ENCODE measurements at places on chromosomes 12 and 14.
A peak's percentile ranks its signal among the peaks of the same experiment; 100 is the strongest.

- DNase-seq, result no peak
Measured at GRCh38 chr14:68417009-68417650, 375.7 kb downstream of the ZFP36L1 start.

GRCh38 chr12:44654646-44655639 lies 221.2 kb downstream of the NELL2 start:
- DNase-seq, result no peak

- no peak for DNase-seq
Measured at GRCh38 chr12:3014641-3015040, 55.4 kb downstream of the TEAD4 start.

- no peak for DNase-seq
Measured at GRCh38 chr14:49164074-49164473, 422.1 kb downstream of the RPS29 start.

DNA sequence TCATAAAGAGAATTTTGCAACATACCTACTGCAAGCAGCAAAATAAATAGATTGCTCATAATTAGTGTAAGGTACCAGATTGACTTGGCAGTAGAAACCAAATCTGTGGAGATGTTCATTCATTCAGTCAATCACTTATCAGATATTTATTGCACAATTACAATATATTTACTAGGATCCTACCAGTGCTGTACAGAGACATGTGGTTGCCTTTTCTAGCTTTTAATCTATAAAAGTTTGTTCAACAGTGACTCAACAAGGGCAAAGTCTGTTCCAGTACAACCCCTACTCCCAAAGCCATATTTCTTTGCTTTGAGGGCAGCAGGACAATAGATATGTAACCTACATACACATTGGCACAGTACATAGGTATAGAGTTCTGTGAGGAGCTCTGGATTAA lies 27.3 kb downstream of the ABCD2 start:
- no peak for DNase-seq

GRCh38 chr14:101198398-101199027 lies 295.0 kb upstream of the RTL1 start:
- no peak for DNase-seq

DNA sequence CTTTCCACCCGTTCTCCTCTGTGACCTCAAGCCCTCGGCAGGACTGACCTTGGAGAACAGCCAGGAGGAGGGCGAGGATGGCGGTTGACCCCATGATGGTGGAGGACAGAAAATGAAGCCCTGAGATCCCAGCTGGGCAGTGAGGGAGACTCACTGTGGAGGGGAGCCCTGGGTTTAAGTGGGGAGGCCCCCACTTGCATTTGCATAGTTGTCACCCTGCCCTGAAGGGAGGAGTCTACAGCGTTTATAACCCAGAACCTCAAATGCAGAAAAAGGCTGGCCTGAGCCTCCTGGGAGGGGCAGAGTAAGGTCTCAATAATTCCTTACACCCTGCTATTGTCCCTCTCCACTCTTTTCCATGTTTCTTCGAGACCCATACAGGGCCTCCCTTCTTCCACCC lies 1052.7 kb downstream of the TMEM121 start:
- DNase-seq, result no peak

DNA sequence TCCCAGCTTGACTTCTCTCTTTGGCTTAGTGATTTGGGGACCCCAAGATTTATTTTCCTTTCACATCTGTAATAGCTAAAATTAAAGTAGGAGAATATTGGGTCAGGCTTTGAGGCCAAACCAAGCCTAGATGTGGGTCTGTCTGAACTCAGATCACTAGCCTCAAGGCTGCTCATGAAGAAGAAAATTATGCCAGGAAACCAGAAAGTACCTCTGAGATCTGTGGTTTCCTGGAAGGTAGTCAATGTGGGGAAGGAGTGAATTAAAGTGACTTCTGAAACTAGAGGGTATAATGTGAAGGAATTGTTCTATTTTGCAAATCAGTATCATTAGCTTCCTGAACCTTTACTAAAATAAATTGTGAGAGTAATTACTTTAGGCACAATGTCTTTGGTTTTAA lies 13.4 kb upstream of the CLEC12A start:
- no peak for DNase-seq

- DNase-seq, result peak; percentile 63
Measured at GRCh38 chr12:11508699-11509098, 113.3 kb upstream of the PRB2 start.

GRCh38 chr12:52245259-52245961 lies 12.4 kb downstream of the KRT7 start:
- DNase-seq, result peak; percentile 41

- DNase-seq, result no peak
Measured at GRCh38 chr12:53747095-53747494, 4.7 kb downstream of the CISTR start.

DNA sequence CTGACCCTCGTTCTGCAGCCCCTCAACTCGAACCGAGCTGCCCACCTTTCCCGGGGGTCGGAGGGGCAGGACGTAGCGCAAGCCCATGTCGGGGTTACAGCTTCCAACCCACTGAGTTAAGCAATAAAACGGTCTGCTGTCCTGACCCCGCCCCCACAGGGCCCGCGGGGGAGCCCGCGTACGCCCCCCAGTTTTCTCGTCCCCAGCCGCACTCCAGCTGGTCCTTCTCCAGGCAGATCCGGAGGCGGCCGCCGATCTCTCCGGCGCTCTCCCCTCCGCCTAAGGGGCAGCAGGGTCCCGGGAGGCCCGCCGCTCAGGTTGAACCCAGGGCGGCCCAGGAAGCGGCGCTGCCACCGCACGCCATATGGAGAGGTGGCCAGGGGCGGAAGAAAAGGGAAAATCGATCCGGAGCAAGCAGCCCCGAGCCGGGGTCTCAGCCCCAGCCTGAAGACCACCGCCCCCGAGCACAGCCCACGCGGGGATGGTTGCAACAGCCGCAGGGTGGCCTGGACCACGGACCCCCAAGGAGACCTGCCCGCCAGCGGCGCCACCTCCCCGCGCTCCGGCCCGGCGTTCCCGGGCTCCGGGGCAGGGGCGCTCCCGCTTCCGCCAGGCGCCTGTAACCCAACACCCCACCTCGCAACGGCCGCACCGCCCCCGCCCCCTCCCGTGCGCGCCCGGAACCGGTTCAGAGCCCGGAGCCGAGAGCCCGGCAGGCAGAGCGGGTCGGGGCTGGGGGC lies 760 bp downstream of the ACTN1 start:
- DNase-seq, result peak; percentile 35

GRCh38 chr12:62731055-62731820 lies 203.7 kb downstream of the PPM1H start:
- peak; percentile 63 for DNase-seq

DNA sequence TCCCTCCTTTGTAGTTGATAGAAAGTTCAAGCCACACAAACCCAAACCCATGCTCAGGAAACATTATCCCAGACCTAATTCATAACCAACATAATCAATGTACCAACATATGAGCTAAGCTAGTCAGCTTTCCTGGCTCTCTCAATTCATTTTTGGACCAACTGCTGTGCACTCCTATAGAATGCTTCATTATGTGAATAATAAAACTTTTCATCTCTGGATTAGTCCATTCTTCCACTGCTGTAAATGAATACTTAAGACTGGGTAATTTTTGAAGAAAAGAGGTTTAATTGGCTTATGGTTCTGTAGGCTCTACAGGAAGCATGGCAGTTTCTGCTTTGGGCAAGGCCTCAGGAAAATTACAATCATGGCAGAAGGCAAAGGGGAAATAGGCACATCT lies 651.9 kb downstream of the RERGL start:
- DNase-seq, result no peak

DNA sequence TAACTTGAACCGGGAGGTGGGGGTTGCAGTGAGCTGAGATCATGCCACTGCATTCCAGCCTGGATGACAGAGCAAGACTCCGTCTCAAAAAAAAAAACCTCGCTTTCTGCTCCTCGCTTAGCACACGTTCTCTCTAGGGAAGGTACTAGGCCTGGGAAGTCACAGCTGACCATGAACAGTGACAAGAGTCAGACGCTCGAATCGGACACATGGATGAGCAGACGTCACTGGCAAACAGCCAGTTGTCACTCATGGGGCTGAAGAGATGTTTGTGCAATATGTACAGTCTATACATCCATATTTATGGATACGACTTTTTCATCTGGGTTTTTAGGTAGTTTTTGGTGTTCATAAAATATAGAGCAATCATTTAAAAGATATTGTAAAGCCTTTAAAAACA lies 19.4 kb downstream of the TCHP start:
- DNase-seq, result no peak

- DNase-seq, result no peak
Measured at GRCh38 chr14:26190646-26191045, 407.2 kb downstream of the NOVA1 start.

DNA sequence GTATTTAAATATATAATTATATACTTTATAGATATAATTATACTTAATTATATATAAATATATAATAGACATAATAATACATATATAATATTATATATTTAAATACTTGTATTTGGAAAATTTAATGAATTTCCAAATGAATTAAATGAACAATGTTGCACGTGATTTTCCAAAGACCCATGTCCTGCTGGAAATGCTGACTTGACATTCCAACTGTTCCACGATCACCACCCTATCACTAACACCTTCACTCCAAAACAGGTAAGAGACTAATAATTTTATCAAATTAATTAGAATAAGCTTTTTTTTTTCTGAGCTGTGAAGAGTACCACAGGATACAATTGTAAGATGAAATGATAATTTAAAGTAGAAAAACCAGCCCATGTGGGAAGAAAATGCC lies 103.4 kb downstream of the ST8SIA1 start:
- no peak for DNase-seq

DNA sequence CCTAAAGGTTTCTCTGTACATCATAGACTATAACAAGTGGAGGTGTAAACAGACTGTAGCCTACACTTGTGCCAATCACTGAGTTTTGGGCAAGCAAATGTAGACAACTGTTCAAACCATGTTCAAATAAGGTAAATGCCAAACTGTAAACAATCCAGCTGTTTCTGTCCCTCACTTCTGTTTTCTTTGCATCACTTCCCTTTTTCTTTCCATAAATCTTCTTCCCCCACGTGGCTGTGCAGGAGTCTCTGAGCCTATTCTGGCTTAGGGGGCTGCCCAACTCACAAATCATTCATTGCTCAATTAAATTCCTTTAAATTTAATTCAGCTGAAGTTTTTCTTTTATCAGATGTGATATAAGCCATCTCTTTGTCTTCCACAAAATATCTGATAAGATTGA lies 65.1 kb upstream of the CPM start:
- no peak for DNase-seq

All from Caki2 (cell line).